Fibroblast of lung (primary cell): ENCODE measurements at places on chromosomes 4 and X. TPM values are rescaled to one million over a fixed set of nuclear protein-coding genes. Genes with fewer than 3 reads are reported as not detected.

DNA sequence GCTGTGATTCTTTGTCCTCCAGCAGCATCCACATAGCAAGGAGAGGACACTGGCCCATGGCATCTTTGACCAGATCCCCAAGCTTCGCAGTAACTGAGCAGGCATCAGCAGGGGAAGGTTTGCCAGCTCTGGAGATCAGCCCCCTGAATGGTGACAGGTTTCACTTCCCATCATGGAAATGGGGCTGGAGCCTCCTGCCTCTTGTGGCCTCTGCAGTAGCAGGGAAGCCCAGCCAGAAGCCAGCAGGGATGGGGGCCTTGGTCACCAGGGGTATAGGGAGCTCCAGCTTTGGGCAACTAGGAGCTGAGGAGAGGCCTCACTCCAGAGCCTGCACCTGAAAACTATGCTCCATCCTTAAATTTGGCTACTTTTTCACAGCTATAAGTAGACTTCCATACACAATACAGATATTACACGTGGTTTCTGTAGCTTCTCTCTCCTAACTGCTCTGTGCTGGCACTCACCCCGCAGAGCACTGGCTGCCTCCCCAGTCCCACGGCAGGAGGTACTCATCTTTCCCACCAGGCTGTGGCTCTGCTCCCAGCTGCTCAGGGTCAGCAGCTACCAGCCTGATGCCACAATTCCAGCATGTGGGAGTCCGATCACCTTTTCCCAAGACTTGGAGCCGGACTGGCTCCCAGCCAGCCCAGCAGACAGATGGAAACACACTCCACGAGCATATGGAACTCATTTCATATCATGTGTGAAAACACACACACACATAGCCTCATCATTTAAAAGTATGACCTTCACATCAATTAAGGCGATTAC, 2.8 kb downstream of the TMEM271 start:
- no peak for DNase-seq

DNA sequence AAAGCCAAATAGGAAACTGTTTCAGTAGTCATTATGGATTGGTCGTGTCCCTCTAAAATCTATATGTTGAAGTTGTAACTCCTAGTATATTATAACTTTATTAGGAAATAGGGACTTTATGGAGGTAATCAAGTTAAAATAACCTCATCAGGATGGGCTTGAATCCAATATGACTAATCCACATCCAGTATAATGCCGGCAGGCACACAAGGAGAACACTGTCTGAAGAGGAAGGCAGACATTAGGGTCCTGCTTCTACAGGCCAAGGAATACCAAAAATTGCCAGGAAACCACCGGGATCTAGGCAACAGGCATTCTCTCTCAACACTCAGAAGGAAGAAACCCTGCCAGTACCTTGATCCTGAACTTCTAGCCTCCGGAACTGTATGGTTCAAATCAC, 130.3 kb downstream of the ATP10D start:
- DNase-seq: peak; percentile 66

The VCX3A gene
- not detected in 2 replicates for total RNA-seq

- peak; percentile 94 for DNase-seq
Measured at GRCh38 chr4:53478671-53479456, 101.4 kb downstream of the FIP1L1 start.

DNA sequence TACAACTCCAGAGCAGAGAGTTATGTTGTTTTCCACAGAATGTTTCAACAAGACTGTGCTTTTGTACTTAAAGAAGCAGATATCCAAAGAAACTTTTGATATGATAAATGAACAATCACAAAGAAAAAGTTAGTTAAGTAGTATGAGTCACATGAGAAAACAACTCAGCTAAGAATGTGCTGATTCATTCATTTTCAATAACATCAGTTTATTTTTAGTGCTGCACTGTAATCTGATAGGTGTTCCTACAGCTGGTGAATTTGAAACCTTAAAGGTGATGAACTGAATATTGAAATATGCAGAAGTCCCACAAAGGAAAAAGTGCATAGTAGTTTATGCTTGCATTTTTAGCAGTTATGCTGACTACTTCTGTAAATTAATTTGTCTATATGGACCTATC, 180.3 kb upstream of the TENM3 start:
- DNase-seq: peak; percentile 95

DNA sequence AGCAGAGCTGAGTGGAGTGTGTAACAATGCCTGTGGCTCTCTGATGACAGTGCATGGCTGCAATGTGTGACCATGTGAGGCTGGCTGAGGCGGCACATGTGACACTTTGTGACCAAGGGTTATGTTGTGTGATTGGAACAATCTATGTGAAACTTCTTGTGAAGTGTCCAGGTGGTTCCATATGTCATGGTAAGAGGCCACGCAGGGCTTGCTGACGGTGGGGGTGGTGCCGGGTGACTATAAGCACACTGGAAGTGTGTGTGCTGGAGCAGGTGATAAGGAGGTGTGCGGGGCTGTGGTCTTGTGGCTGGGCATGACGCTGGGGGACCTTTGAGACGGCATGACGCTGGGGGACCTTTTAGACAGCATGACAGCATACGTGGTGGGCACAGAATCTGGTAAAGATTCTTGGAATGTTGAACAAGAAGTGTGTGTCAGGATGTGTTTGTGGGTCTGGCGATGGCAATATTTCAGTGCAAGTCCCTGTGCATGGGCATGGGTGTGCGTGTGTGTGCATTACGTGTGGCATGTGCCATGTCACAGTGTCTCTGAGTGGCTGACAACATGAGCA, 7.4 kb upstream of the HDAC6 start:
- DNase-seq: no peak

The SMIM43 gene
- 0.26 and 0.83 TPM in 2 replicates for total RNA-seq

- DNase-seq: no peak
Measured at GRCh38 chrX:39145859-39146258, 344.6 kb downstream of the MID1IP1 start.

DNA sequence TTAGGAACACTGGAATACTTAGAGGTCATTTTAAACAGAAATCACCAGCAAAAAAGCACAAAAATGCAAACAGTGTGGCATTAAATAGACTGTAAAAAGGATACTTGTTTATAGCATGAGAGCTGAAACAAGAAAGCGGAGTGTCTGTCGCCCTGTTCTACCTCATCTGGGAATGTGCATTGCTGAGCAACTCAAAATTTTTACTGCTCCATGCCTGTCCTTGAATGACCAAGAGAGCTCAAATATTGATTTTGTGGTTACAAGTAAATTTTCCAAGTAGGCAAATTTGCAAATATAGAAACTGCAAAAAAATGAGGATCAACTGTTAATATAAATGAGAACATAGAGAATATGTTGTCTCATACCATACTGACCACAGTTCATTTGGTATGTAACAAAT, 25.5 kb downstream of the AP1AR start:
- DNase-seq: no peak
